ENCODE measurements at places on chromosomes 6 and 20. TPM values are rescaled to one million over a fixed set of nuclear protein-coding genes. Genes with fewer than 3 reads are reported as not detected.

The TGM3 gene
- not detected for total RNA-seq

The CCN5 gene
- 4.2 TPM for total RNA-seq

The VGLL2 gene
- total RNA-seq = 0.50 TPM

The RBPJL gene
- not detected for total RNA-seq

DNA sequence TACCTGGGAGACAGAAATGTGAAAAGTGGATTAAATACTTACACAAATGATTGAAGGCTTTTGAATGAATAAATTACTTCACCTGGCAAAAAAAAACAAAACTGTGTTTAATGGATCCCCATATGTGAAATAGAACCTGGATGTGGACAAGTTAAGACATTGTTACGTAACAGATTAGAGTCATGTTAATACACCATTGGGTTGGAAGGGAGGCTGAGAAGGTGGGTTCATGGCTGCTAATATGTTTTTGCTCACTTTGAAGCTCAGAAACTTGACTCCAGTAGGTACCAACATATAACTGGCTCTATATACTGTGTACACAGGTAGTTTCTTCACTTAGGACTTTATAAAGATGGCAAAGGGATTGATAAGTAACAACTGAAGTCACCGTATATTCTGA lies 21.4 kb upstream of the TENT5A start:
- no peak for DNase-seq

DNA sequence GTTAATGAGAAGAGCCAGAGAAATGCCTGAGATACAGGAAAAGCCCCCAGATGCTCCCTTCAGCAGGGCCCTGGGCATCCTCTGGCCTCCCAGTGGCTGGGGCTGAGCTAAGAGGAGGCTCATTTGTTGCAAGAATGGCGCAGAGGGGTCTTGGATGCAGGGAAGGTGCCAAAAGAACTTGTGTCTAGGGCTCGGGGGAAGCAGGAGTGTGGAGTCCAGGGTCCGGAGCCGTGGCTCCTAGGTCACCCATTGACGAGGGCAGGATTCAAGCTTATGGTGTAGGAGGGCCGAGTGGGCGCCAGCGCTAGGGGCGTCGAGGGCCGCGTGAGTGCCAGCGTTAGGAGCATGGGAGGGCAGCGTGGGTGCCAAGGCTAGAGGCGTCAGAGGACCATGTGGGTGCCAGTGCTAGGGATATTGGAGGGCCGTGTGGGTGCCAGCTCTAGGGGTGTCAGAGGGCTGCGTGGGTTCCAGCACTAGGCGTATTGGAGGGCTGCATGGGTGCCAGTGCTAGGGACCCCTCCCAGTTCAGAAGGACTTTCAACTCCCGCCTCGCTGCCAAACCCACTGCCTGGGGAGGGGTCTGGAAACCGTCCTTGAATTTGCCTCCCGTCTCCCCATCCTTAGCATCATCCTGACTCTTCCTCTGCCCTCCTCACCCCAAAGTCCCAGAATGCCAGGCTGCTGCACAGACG lies 250.5 kb upstream of the AFDN start:
- no peak for DNase-seq

DNA sequence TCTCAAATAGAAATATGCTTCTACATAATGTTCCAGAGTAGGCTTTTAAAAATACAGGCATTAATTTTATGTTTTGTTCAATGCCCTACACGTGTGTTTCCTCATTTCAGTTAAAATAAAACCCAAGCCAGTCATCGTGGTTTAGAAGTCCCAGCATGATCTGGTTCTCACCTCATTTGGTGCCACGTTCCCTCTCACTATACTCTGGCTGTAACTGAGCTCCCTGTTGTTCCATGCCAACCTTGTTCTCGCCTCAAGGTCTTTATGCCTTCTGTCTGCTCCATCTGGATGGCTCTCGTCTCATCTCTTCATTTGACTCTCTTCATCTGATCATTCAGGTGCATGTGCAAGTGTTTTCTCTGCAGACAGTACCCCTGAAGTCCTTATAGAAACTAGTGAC lies 32.6 kb downstream of the HDGFL1 start:
- no peak for DNase-seq

GRCh38 chr6:127131772-127132376 lies 13.4 kb downstream of the RSPO3 start:
- DNase-seq = no peak

- no peak for DNase-seq
These were observed 4.0 kb upstream of the CGAS start for GRCh38 chr6:73455865-73456629.

DNA sequence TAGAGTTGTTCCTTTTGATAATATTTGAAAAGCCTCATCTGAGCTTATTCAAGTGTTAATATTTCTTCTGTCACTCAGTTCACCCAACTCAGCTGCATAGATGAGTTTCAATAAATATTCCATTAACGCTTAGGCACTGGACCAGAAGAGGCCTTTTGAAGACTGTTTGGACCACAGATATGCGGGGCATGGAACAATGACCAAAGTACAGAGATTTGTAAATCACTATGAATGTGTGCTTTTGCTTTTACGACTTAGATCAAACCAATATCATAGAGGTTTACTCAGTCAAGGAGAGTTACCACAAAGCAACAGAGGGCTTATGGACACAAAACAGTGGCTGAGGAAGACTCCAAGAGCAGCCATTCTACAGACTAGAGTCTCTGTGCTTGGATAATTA lies 99.9 kb downstream of the RTN4IP1 start:
- no peak for DNase-seq

DNA sequence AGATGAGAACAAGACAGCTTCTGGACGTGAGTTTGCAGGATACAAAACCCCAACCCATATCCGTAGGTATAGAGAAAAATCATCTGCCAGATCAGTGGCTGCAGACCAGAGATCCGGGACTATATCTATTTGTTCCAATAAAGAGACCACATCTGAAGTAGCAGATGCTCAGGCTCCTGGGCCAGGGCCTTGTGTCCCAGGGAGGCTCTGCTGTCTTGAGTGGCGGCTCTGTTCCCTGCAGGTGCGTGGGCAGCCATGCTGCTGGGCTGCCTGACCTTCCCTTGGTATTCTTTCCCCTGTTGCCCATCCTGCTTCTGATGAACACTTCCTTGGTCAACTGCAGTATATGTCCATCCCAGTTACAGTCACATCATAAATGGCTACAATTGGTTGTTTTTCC lies 34.9 kb downstream of the ERMARD start:
- DNase-seq = no peak

DNA sequence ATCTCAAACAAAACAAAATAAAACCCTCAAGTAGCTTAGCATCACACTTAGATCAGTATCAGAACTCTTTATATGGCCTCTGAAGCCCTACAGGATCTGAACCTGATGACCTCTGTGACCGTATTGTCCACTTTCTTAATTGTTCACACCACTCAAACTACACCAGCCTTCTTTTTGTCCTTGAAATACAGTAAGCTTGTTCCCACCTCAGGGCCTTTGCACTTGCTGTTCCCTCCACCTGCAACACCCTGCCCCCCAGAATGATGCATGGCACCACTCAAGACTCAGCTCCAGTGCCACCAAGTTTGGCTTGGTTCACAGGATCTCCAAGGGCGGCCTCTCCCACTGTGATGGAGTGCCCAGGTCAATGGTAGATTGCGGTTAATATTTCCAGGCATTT lies 25.7 kb downstream of the CPNE5 start:
- no peak for DNase-seq
